ENCODE measurements at places on chromosomes 16 and 17. TPM values are rescaled to one million over a fixed set of nuclear protein-coding genes. Genes with fewer than 3 reads are reported as not detected.
A peak's percentile ranks its signal among the peaks of the same experiment; 100 is the strongest.

GRCh38 chr17:68446626-68447041 is 10.7 kb downstream of the WIPI1 start:
- peaks cover 16% of the 10 kb centered on the region for H3K27me3 ChIP-seq
- peak overlapping the region; percentile 97 for H3K27ac ChIP-seq

- no peak overlapping the region for H3K4me3 ChIP-seq
- no peaks in the 10 kb centered on the region for H3K36me3 ChIP-seq
- no peak overlapping the region for H3K27ac ChIP-seq
- H3K4me1 ChIP-seq = peaks cover 3% of the 10 kb centered on the region
- DNase-seq = no peak
- H3K27me3 ChIP-seq = no peaks in the 10 kb centered on the region
Observed at GRCh38 chr17:16258901-16259300, 41.9 kb downstream of the PIGL start.

DNA sequence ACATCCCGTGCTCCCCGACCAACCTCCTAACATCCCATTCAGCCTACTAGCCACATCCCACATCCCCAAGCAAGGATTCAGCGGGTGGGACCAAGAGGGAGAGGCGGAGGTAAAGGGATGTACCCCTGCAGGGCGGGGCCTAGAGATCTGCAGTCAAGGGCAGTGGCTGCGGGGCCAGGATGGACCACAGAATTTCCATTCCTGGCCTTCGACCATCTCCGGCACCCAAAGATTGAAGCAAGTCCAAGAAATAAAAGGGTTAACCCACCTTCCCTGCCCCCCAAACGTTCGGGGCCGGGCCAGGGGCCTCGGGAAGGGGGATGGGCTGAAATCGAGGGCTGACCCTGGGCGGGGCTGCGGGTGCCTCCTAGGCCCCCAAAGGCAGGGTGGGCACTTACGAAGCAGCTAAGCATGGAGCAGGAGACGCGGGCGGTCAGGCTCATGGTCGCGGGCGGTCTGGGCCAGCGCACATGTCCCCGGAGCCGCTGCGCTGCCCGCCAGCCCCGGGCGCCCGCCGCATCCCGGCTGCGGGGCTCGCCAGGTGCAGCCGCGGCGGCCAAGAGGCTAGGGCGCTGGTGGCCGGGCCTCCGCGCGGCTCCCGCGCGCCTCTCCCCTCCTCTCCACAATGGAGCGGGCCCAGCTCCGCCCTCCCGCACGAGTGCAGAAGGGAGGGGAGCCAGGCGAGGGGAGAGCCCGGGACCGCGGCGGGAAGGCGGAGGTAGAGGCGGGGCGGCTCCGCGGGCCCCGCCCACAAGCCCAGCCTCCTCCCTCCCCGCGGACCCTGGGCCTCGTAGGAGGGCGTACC is at the start of gene MTMR4:
Gene MTMR4 (minus strand): TSS at position 674 of the 805 bp plus-strand sequence. CDS start 231 bp downstream, at position 443.
- peak; percentile 91 for DNase-seq
- H3K4me3 ChIP-seq = peak within 1 kb of the TSS; percentile 95
- H3K27ac ChIP-seq = peak within 1 kb of the TSS; percentile 99
- H3K4me1 ChIP-seq = peaks cover 17% of the 10 kb centered on the region

DNA sequence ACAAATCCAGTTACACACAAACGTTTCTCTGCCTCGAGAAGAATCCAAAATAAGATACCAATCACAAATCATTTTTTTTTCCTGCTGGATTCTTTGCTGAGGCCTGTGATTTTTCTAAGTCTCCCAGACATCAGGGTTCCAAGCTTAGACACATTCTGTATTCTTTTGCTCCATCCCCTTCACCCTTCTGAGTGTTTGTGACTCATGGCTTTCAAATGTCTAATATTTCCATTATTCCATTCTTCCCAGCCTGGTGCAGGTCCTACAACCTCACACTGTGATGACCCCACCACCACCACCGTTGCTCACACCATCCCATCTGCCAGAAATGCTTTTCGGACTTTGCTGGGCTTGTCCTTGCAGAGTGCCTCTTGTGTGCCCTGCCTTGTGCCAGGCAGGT is 480.1 kb downstream of the SOX9 start:
- H3K27me3 ChIP-seq = no peaks in the 10 kb centered on the region
- H3K4me3 ChIP-seq = no peak overlapping the region
- no peaks in the 10 kb centered on the region for H3K4me1 ChIP-seq
- DNase-seq = no peak
- no peaks in the 10 kb centered on the region for H3K36me3 ChIP-seq

GRCh38 chr17:81285179-81285878 is 9.8 kb downstream of the SLC38A10 start:
- DNase-seq = peak; percentile 59
- peaks cover 21% of the 10 kb centered on the region for H3K4me1 ChIP-seq
- peaks cover 9% of the 10 kb centered on the region for H3K27me3 ChIP-seq
- peak overlapping the region; percentile 54 for H3K4me3 ChIP-seq
- H3K27ac ChIP-seq = peak overlapping the region; percentile 86

GRCh38 chr16:89192956-89193575 is 7.3 kb downstream of the SLC22A31 start:
- H3K4me1 ChIP-seq = peaks cover 2% of the 10 kb centered on the region
- no peak overlapping the region for H3K4me3 ChIP-seq
- no peaks in the 10 kb centered on the region for H3K36me3 ChIP-seq
- H3K27me3 ChIP-seq = peaks cover 23% of the 10 kb centered on the region
- peak; percentile 39 for DNase-seq
- no peak overlapping the region for H3K27ac ChIP-seq

DNA sequence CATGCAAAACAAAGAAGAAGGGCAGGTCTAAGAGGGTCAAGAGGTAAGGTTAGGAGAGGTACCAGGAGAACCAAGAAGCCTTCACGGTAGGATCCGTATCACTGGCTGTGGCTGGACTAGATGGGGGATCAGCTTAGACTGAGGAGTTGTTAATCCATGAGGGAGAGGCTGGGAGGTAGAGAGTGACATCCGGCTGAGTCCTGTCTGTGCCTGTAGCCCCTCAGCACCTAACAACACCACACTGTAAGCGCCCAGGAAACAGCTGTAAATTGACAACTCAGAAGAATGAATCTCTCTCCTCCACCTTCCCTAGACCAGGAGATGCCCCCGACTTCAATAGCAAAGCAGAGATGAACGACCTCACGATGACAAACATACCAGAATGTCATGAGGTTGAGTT is 199.4 kb upstream of the RPL38 start:
- H3K4me3 ChIP-seq = no peak overlapping the region
- H3K36me3 ChIP-seq = no peaks in the 10 kb centered on the region
- H3K27me3 ChIP-seq = peaks cover 15% of the 10 kb centered on the region
- no peak overlapping the region for H3K27ac ChIP-seq
- peaks cover 24% of the 10 kb centered on the region for H3K4me1 ChIP-seq
- DNase-seq = no peak

DNA sequence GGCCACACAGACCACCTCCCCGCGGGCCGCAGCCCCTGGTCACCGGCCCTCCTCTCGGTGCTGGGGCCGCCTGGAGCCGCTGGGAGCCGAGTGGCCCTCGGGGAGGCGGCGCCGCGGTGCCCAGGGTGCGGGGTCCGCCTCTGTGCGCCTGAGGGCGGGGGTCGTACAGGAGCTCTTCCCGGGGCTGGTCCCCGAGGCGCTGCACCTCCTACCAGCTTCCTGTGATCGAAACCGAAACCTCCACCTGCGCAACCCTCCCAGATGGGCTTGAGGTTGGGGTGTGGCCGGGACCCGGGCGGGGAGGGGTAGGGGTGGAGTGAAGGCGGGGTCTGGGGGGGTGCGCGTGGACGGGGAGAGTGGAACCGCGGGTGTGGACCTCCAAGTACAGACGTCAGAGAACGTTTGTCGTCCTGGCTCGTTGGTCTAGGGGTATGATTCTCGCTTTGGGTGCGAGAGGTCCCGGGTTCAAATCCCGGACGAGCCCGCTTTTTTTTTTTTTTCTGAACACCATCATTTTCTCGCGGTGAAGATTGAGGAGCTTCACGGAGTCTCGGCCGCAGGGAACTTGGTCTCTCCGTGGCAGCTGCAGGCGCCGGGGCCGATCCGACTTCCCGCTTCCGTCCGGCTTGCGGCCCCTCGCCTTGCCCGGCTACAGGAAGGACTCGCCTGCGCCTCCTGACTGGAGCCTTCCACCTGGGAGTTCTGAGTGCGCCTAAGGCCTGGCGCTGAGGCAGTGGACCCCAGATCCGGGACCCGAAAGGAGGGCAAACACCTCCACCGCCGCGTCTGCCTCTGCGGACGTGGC is 23.9 kb downstream of the ZNF213 start:
- peak; percentile 63 for DNase-seq
- H3K4me1 ChIP-seq = peaks cover 2% of the 10 kb centered on the region
- H3K27me3 ChIP-seq = peaks cover 31% of the 10 kb centered on the region

GRCh38 chr16:5706211-5706610 is 608.6 kb upstream of the EEF2KMT start:
- H3K27me3 ChIP-seq = peaks cover 3% of the 10 kb centered on the region
- H3K27ac ChIP-seq = peak overlapping the region; percentile 4
- no peaks in the 10 kb centered on the region for H3K4me1 ChIP-seq
- H3K36me3 ChIP-seq = peaks cover 7% of the 10 kb centered on the region

DNA sequence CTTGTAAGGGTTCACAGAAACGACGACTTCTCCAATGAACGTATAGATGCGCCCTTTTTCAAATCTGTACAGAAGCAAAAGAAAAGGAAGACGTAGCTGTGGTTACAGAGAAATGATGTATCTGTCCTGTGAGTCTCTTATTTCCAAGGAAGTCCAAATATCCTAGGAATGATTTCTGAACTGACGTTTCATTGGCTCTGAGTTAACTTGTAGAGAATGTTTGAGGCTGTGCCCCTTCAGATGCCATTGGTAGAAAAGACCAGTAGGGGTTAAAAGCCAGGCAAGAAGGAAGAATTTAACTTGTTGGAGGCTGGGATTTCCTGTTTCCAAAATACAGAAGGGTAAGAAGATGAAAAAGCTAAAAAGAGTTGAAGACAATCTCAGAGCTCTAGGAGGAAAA is 96.2 kb downstream of the MYO1D start:
- no peak overlapping the region for H3K4me3 ChIP-seq

DNA sequence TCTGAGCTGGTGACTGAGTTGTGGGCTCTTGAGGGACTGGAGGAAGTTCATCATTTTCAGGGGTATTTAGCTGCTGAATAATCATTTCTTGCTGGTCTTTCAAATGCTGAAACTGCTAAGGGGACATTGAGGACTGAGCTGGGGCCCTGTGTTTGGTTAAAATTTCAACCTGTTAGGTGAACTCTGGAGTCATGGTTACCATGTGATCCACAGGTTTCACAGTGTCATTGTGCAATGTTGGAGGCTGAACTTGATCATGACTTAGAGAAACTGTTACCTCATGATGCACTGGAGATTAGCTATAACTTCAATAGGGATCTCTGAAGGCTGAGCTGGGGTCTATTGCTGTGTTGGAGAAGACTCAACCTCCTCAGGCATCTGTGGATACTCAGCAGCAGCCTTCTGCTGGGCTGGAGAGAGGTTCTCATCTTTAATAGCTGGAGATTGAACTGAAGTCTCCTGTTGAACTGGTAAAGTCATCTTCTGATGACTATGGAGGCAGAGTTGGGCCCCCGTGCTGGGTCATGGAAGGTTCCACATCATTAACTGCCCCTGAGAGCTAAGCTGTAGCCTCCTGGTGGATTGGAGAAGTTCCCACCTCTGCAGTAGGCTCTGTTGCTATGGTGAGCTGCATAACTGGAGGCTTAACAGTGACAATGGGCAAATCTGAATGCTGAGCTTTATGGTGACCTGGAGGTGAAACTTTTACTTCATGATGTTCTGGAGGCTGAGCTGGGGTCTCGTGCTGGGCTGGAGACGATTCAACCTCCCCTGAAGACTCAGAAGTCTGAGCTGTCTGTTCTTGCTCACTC is 15.2 kb downstream of the RDM1 start:
- H3K4me3 ChIP-seq = no peak overlapping the region
- no peak overlapping the region for H3K27ac ChIP-seq
- DNase-seq = no peak
- H3K4me1 ChIP-seq = no peaks in the 10 kb centered on the region
- H3K27me3 ChIP-seq = no peaks in the 10 kb centered on the region

Gene HAS3
- 0.42 TPM for total RNA-seq

- no peaks in the 10 kb centered on the region for H3K36me3 ChIP-seq
- DNase-seq = no peak
- H3K27me3 ChIP-seq = no peaks in the 10 kb centered on the region
- H3K4me3 ChIP-seq = no peak overlapping the region
- H3K27ac ChIP-seq = no peak overlapping the region
Observed at GRCh38 chr17:40170325-40170724, 6.9 kb upstream of the RAPGEFL1 start.

GRCh38 chr17:72254808-72255449 is 134.1 kb downstream of the SOX9 start:
- no peaks in the 10 kb centered on the region for H3K36me3 ChIP-seq
- no peaks in the 10 kb centered on the region for H3K27me3 ChIP-seq
- no peak overlapping the region for H3K4me3 ChIP-seq
- no peaks in the 10 kb centered on the region for H3K4me1 ChIP-seq
- H3K27ac ChIP-seq = no peak overlapping the region

Gene ZKSCAN2
- 16.6 TPM for total RNA-seq

DNA sequence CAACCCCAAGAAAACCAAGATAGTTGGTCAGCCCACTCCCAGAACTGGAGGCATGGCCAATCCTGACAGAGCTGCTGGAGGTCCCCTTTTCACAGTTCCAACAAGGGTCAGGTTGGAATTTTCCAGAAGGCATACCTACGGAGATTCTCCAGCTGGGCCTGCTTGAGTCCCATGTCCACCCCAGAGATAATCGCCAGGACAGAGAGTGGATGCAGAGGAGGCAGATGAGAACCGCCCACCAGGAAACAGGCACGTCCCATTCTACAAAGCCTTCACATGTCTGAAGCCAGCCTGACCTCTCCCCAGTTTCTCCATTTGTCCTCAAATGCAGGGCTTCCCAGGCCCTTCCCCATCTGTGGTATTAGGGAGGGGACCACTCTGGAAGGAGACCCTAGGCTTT is 47.4 kb upstream of the SMURF2 start:
- H3K27ac ChIP-seq = no peak overlapping the region
- DNase-seq = no peak
- no peaks in the 10 kb centered on the region for H3K36me3 ChIP-seq
- no peaks in the 10 kb centered on the region for H3K27me3 ChIP-seq

Gene CA7
- total RNA-seq = 0.64 TPM

Gene WBP2
- total RNA-seq = 111 TPM

- peaks cover 18% of the 10 kb centered on the region for H3K4me1 ChIP-seq
- no peak overlapping the region for H3K4me3 ChIP-seq
- H3K27me3 ChIP-seq = peaks cover 10% of the 10 kb centered on the region
- H3K27ac ChIP-seq = no peak overlapping the region
Observed at GRCh38 chr16:11087691-11088073, 143.3 kb downstream of the CLEC16A start.

Gene CDH13
- 81.1 TPM for total RNA-seq
